ENCODE measurements at places on chromosomes 16 and 17. TPM values are rescaled to one million over a fixed set of nuclear protein-coding genes. Genes with fewer than 3 reads are reported as not detected.
A peak's percentile ranks its signal among the peaks of the same experiment; 100 is the strongest.

DNA sequence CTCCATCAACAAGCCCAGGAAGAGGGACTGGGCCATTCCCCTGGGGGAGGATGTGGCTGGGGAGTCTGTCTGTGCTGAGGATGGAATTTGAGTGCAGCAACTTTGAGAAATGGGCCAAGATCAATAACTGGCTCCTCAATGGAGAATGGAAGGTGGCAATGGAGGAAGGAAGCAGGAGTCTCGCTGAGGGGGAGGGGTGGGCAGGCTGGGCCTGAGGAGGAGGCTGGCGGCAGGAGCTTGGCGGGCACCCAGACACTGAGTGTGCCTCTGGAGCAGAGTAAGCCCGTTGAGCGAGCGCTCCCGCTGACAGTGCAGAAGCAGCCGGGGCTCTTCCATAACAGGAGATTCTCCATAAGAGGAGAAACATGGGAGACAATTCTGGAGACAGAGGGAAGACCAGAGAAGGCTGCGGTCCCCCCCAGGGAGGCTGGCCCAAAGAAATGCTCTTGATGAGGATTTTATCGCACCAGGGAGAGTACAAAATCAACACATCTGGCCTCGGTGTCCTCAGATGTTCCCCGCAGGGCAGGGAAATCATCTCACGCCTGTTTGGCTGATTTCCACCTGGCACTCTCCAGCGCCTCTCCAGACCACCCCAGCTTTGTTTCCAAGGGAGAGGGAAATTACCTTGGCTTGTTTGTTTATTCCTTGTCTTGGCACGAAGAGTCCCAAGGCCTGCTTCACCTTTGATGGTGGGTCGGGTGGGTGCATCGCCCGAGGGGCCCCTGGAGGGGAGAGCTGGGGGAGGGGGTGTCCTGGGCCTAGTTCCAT is 2.8 kb upstream of the MMP15 start:
- no peak for DNase-seq

Gene KRTAP16-1
- polyA plus RNA-seq = not detected

DNA sequence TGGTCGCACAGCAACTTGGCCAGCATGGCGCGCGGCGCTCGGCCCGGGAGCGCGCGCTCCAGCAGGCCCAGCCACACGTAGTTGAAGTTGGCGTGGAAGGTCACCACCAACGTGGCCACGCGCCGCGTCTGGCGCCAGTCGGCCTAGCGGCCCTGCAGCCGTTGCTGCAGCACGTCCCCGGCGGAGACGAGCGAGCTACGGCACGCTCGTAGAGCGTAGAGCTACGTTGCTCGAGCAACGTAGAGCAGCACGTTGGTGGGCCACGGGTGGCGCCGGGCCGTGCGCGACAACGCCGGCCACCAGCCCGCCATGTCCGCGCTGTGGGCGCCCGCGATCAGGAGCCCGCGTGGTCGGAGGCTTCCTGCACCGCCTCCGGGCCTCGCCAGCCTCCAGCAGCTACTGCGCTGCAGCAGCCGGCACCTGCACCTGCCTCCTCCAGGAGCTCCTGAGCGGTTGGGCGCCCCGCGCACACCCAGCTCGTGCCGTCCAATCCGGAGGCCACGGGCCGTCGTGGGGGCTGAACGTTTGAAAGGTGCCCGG is 13.4 kb upstream of the SULT1A1 start:
- no peak for DNase-seq

Gene PDIA2
- 0.79 TPM for polyA plus RNA-seq

- DNase-seq = no peak
Observed at GRCh38 chr17:76397687-76398522, 13.5 kb downstream of the SPHK1 start.

- DNase-seq = peak; percentile 70
Observed at GRCh38 chr17:78903101-78903779, at the start of gene CEP295NL. CEP295NL (minus strand) TSS chr17:78903201; CDS start chr17:78901828, 1,373 bp downstream.

Gene VAT1L
- 4.5 TPM for polyA plus RNA-seq

- DNase-seq = no peak
Observed at GRCh38 chr17:69651921-69652320, 237.4 kb downstream of the MAP2K6 start.

Gene ADGRG1
- 86.1 TPM for polyA plus RNA-seq

GRCh38 chr16:13633391-13633861 is 286.5 kb upstream of the ERCC4 start:
- no peak for DNase-seq

GRCh38 chr17:3571043-3571900 is 13.7 kb upstream of the TRPV3 start:
- no peak for DNase-seq

Gene SHBG
- 5.1 TPM for polyA plus RNA-seq

DNA sequence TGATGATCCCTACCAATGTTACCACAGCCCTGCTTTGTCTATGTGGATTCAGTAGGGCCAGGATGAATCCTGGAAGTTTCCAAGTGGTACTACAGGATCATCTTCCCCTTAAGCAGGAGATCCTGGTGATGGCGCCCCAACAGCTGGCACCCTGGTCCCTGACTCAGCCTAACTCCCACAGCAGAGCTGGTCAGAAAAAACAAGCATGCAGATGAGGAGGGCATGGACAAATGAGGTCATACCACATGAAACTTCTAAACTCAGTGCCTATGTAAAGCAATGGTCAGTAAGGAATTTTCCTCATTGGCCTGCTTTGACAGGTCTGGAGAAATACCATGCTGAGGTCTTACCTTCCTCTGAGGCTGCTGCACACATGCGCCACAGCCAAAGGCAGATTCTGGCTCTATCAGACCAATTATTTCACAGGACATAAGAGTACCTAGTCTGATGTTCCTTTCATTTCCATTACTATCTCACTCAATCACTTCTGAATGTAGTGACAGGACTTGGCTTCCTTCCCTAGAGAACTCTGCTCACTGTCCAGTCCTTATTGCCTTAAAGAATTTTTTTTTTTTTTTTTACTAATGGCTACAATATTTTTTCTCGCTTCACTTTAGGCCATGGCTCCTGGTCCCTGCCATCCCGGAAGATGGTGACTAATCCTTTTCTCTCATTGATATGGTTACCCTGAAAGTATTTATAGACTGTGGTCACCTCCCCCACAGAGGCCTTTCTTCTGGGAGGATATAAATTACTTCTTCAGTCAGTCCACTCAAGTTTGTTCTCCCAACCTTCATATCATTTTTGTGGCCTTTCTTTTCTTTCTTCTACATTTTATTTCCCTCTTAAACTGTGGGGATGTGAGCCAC is 525.2 kb upstream of the PSMD7 start:
- no peak for DNase-seq

Gene AOC2
- polyA plus RNA-seq = 1.8 TPM

Gene CDH8
- polyA plus RNA-seq = 4.5 TPM

GRCh38 chr17:51590071-51590656 is 329.8 kb downstream of the UTP18 start:
- no peak for DNase-seq

DNA sequence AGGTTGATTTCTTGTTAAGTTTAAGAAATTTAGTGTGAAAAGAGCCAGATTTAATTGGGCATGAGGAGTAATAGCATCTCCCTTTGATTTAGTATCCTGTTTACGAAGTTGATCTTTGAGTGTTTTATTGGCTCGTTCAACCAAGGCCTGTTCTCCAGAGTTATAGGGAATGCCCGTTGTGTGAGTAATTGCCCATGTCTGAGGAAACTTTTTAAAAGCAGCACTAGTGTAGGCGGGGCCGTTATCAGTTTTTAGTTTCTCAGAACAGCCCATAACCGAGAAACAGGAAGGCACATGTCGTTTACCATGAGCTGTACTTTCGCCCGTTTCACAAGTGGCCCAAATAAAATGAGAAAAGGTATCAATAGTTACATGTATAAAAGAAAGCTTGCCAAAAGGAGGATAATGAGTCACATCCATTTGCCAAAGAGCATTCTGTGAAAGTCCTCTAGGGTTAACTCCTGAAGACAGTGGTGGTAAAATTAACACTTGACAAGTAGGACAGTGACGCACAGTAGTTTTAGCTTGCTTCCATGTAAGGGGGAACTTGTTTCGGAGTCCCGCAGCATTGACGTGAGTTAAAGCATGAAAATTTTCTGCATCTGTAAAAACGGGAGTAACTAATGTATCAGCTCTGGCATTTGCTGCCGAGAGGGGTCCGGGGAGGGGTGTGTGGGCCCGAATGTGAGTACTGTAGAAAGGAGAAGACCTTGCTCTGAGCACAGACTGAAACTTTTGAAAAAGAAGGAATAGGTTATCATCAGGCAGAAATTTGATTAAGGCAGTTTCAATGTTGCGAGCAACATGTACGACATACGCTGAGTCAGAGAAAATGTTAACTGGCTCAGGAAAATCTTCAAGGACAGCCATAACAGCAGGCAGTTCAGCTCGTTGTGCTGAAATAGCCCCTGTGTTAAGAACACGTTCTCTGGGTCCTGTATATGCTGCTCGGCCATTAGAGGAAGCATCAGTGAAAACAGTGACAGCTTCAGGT is 18.5 kb upstream of the KCTD5 start:
- peak; percentile 52 for DNase-seq

- no peak for DNase-seq
Observed at GRCh38 chr16:75237398-75238131, 13.9 kb downstream of the BCAR1 start.

DNA sequence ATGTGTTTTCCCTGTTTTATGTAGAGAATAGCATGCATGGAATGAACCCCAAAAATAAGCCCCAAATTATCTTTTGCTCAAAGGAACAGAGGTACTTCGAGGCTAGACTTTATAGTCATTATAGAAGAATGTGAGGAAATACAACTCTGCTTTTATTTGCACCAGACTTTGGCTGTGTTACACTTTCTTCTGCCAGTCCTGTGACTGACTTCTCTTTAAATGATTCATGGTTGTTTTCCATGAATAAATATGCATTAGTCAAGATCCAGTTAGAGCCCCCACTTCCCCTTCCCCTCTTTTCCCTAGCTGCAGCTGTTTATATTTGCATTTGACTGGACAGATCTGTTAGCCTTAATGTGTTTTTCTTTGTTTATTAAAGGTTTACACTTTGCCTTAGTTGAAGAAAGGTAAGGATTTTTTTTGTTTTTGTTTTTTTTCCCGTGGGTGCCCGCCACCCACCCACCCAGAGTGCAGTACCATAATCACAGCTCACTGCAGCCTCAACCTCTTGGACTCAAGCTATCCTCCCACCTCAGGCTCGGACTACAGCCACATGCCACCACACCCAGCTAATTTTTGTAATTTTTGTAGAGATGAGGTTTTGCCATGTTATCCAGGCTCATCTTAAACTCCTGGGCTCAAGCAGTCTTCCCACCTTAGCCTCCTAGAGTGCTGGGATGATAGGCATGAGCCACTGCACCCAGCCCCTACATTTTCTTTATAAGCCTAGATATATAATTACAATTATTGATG is 152.6 kb downstream of the CYB561 start:
- DNase-seq = no peak

GRCh38 chr17:77770331-77771105 is 188.0 kb upstream of the TNRC6C start:
- DNase-seq = no peak

DNA sequence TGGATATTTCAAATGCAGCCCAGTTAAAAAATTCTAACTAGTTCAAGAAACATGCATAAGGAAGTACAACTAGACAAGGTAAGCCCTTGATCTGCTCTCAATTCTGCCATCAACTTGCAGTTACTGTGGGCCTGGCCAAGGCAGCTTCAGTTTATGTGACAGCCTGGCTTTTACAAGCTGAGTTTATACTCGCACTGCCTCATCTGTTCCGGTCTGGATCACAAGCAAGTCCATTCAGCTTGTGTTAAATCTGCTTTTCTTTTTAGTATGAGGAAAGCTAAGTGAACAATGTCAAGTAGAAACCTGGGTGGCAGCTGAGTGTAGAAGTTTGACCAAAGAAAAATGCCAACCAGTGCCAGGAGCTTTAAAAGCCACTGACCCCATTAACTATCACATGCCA is 76.6 kb upstream of the CORO6 start:
- DNase-seq = no peak

DNA sequence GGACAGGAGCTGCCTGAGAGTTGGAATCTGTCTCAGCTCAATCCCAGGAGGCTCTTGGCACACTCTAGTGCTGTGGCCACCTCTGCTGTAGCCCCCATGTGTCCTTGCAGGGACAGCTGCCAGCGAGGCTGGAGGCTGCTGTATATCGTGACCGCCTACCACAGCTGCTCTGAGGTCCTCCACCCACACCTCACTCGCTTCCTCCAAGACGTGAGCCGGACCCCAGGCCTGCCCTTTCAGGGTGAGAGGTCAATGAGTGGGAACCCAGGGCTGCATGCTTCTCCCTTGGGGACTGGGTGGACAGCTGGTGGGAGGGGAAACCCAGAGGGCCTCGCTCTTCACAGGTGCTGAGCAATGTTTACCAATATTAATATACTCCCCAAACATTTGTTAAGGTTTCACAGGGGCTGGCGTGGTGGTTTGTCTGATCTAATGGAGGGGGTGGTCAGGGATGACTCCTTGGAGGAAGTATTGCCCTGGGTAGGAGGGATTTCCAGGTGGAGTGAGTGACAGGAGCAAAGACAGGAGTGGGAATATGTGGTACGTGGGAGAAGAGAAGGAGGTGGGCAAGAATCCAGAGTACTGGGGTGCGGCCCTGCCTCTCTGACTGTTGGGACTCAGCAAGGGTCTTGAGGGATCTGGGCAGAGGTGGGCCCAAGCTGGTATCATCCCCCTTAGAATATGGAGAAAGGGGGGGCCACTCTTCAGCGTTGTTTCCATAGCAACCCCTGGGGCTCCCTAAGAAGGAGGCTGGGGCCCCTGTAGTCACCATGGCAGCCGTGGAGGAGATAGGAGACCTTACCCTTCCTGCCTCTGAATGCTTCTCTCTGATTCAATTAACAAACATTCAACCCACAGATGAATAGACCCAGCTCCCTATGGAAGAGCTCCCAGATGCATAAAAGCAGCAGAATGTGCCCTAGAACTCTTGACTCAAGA is 22.2 kb upstream of the ALKBH5 start:
- DNase-seq = no peak

DNA sequence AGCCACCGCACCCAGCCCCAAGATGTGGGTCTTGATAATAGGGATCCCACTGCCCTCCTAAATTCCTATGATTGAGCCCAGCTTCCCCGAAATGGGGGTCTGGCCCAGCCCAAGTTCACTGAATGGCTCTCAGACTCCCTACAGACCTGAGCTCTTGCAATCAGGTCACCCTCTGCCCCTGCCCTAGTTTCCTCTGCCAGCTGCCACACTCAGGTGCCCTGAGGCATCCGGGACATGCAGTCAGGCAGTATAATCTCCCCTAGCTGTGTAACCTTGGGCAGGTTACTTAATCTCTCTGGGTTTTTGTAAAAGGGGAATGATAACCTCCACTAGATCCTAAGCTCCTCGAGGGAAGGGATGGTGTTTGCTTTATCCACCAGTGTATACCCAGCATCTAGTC is 61.1 kb upstream of the TOB1 start:
- no peak for DNase-seq
